ENCODE measurements at places on chromosomes 13 and 19.
A peak's percentile ranks its signal among the peaks of the same experiment; 100 is the strongest.

DNA sequence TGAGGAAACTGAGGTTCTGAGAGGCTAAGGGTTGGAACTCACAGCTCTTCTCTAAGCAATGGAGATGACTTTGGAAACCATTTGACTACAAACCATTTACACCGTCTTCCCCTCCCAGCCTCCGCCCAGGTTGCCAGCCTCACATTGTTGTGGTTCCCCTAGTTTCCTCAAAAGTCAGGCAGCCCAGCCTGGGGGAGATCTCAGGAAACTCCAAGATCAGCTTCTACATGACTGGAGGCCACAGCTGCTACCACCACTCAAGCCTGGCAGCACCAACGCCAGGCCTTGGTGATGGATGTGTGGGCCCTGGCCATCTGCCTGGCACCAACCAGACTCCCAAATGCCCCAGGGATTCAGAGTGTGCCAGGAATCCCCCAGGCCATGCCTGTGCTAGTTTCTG lies 207.9 kb downstream of the TSHZ3 start:
- DNase-seq: no peak

GRCh38 chr19:934865-935479 lies 9.1 kb downstream of the ARID3A start:
- no peak for DNase-seq

DNA sequence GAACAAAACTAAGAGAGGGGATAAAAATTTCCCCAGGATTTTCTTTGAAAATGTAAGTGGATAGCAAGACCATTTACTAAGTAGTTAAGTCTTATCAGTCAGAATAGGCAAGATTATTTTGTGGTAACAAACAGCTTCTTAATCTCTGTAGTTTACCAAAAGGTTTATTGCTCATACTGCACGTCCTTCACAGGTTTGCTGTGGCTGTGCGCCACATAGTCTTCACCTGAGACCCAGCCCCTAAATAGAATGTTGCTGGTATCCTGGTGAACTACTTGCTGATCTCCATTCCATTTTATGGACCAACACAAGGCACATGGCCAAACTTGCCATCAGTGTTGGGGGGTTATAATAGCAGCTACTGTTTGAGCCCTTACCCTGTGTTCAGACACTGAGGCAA lies 44.6 kb downstream of the FNDC3A start:
- DNase-seq: no peak

DNA sequence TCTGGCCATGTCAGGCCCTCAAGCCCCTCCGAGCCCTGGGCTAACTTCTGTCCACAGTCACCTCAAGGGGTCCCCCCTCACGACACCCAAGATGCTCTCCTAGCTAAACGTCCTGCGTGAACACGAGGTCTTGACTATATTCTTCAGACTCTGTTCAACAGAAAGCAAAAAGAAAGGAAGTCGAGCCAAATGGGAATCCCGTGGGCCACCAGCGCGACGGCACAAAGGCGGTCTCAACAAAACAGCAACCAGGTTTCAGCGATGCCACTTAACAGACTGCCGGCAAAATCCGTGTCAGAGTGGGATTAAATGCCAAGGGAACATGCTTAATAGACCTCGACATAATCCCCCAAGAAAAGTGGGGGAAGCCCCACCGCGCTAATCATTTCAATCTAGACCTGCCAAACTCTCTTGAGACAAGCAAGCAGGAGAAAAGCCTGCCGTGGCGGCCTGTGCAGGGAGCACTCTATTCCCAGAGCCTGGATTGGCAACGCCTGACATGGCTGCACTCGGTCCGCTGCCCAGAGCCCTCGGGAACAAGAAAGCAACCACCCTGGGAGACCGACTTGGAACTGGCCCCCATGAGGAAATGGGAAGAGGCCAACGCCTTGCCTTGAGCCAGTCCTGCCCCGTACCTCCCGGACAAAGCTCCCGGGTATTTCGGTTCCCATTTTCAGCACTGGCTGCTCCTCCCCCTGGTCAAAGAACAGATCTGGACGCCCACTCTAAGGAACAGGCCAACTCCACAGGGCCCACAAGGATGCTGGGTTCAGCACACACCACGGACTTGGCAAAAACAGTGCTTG lies 16.0 kb downstream of the ZC3H4 start:
- DNase-seq: no peak

DNA sequence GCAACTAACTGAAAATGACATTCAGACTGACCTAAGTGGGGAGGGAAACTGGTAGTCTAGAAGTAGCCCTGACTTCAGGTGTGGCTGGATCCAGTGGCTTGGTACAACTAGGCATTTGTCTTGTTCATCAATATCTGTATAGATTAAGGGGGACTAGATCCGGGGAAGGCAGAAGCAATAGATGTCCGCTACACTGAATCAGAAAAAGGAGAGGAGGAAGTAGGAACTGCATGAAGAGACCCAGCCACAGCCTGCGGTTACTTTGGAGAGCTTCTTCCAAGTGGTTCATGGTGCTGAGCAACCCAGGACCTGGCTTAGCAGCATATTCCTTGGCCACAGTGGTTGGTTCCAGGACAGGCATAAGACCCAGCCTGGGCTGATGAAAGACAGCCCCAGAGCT lies 9.9 kb upstream of the PRODH2 start:
- DNase-seq: no peak

DNA sequence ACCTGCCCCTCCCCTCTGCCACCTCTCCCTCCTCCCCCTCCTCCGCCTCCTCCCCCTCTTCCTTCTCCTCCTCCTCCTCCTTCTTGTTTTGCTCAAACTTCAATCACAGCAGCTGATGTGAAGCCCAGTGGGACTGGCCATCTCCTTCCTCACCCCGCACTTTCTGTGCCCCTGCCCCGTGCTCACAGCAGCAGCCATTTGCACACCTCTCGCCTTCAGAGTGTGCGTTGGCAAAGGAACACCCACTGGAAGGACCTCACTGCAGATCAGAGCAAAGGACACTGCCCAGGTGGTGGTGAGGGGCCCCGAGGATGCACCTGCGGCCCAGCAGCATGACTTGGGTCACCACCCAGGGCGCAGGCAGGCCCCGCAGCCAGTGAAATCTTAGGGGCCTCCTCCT lies 98.8 kb downstream of the SOX1 start:
- DNase-seq: no peak

- no peak for DNase-seq
Measured at GRCh38 chr13:113770441-113770840, 11.4 kb downstream of the TMEM255B start.

- DNase-seq: no peak
Measured at GRCh38 chr13:44012910-44013757, 133.4 kb downstream of the LACC1 start.

- DNase-seq: peak; percentile 23
Measured at GRCh38 chr13:87274209-87274819, 396.9 kb upstream of the SLITRK5 start.

GRCh38 chr19:46453661-46454060 lies 17.7 kb downstream of the PNMA8A start:
- DNase-seq: no peak

DNA sequence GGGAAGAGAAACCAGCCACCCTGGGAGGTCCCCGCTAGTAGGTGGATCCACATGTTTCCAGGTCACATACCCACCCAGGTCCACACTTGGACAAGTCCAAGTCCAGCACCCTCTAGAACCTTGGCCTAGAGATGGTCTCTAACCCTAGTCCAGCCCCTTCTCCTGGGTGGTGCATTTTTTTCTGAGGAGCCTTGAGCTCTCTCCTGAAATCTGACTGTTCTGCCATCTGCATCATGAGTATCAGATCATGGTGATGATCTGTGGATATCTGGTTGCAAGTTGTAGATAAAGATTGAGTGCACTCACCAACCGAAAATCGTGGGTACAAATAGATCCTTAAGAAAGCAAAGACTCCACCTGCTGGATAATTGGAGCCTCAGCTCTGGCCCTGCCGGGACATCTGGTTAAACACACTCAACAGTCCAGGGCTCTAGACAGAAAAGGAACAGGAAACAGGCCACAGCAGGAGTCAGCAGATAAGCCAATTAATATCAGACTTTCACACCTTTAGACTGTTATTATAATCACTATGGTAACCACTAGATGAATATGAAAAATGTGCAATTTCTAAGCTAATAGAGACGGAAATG lies 41.1 kb downstream of the GPR12 start:
- DNase-seq: no peak

GRCh38 chr13:112768795-112769481 lies 79.1 kb downstream of the ATP11A start:
- no peak for DNase-seq

- DNase-seq: no peak
Measured at GRCh38 chr13:97261254-97262005, 39.3 kb downstream of the MBNL2 start.

- DNase-seq: no peak
Measured at GRCh38 chr19:39194832-39195542, 1.8 kb upstream of the NCCRP1 start.

DNA sequence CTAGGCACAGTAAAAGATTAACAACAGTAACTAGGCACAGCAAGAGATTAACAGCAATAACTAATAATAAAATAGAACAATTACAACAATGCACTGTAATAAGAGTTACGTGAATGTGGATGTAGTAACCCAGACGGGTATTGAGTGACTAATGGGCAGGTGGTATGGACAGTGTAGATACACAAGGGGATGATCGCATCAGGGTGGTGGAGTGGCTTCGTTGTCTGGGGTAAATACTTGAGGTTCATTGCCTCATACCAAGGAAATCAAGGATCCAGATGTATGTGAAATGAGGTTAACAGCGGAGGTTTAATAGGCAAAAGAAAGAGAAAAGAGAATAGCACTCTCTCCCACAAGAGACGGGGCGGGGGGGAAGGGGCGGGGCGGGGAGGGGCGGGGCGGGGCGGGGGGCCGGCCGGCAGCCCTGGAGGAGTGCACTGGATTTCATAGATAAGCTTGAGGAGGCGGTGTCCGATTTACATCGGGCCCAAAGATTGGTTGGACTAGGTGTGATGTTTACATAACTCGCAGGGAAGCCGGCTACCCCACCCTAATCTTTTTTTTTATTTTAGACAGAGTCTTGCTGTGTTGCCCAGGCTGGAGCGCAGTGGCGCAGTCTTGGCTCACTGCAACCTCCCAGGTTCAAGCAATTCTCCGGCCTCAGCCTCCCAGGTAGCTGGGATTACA lies 106.3 kb downstream of the KCTD15 start:
- no peak for DNase-seq

GRCh38 chr13:100434010-100434763 lies 154.4 kb downstream of the GGACT start:
- no peak for DNase-seq

DNA sequence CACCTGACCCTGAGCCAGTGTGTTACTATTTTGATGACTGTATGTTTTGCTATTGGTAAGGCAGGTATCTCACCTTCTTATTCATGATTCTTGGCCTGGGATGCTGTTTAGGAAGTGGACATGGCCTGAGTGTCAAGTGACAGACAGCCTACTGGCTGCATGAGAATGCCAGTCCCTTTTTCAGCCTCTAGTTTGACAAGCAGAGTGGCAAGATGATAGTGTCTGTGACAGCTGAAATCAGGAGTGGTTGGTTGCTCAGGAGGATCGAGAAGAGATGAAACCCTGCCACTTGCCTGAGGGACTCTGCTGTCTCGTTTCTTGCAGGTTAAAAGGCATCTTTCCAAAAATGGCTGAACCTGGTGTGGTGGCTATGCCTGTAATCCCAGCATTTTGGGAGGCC lies 7.1 kb upstream of the ELOF1 start:
- no peak for DNase-seq

GRCh38 chr13:99542788-99543406 lies 41.6 kb downstream of the TM9SF2 start:
- DNase-seq: peak; percentile 44

DNA sequence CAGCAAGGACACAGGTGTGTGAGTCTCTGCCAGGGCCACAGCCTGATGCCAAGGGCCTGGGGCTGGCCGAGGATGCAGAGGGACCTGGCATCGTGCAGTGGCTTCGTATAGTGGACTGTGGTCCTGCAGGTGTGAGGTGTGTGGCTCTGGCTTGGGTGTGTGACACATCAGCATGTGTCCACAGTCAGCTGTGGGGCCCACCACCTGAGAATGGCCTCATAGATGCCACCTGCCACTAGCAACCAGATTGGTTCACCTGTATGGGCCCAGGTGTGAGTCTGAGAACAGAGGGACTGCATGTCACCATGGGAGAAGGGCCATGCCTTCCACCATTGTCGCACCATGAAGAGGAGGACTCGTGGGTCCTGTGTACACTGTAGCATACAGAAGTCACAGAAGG lies 2.4 kb downstream of the PPP1R14A start:
- no peak for DNase-seq

DNA sequence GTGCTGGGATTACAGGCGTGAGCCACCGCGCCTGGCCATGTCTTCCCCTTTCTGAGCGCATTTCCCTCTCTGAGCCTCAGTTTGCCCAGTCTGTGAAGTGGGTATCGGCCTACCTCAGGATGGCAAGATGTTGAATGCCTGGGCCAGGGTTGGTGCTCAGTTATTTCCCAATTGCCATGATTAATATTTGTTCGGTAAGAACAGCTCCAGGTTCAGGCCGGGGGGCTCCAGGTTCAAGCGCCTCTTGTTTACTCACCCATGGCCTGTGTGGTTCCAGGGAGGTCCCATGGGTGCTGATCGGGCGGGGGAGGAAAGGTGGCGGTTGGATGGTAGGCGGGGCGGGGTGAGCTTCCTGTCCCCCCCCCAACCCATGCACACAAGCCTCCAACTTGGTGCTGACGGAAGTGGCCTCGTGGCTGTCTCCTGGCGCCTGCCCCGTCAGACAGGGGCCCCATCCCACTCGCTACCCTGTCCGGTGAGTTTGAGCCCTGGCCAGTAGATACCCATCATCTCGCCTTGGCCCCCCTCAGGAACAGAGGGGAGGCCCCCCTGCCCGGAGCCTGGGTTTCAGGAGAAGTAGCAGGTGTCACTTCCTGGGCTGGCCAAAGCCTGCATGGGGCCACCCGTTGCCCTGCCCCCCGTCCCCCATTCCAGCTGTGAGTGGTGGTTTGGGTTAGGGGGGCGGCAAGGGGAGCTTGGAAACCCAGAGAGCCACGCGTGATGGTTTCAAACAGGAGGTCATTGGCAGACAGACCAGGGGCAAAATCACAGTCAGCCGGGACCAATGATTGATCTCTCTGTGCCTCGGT lies at the start of gene FCHO1:
FCHO1 (plus strand) TSS at position 375 of the 809 bp plus-strand sequence. CDS start 3,688 bp downstream, outside the sequence.
- DNase-seq: peak; percentile 69

- DNase-seq: no peak
Measured at GRCh38 chr19:13762635-13763235, 1.6 kb upstream of the MRI1 start.

- DNase-seq: no peak
Measured at GRCh38 chr13:24922387-24922744, 158.4 kb downstream of the RNF17 start.

DNA sequence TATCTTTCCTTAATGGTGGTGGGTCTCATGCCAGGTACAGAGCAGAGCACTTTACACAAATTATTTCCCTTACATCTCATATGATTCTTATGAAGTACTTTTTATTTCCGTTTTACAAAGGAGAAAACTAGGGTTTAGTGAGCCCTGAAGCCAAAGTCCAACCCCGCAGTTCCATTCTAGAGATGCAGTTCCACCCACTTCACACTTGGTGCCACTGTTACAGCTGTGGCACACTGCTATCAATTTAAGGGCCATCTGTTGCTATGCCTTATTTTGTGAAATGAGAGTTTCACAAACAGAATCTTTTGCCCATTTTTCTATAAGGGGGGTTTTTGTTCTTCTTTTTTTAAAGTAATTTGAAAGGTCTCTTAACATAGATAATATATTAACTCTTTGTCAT lies 12.9 kb downstream of the MIPEP start:
- no peak for DNase-seq

- DNase-seq: no peak
Measured at GRCh38 chr13:102233566-102234208, 168.2 kb downstream of the FGF14 start.
